Amygdala (tissue), 56 donors: ENCODE measurements at places on chromosomes 11 and 22.

DNA sequence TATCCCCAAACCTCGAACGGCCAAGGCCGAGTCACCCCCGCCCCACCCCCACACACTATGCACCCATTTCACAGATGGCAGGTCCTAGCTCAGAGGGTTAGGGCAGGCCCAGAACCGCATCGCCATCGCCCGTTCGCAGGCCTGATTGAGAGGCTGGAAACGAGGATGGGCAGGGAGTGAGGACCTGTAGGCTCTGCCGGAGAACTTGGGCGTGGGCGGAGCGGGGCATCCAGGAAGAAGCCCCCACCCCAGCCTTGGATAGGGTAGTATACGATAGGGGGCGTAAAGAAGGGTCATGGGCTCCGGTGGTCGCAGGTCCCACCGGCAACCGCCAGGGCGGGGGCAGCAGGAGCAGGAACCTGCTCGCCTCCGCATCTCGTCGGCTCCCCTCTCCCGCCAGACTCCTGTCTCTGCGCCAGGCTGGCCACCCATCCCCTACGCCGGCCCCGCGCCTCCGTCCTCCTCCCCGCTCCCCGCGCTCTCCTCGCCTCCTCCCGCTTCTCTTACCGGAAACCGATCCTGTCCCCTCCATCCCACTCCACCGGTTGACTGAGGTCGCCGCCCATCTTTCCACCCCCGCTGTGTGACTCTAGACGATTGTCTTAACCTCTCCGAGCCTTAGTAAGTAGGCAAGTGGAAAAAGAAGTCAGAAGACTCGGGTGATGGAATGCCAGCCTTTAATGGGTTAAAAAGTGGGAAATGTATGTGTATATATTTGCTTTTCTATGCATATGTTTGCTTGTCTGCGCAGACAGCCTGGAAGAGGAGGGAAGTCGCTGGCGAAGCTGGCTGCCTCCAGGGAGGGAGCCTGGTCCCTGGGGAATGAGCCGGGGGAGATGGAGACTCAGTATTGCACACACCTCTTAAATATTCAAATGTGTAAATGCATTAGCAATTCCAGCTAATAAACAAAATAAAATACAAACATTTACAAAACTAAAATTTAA lies 52.8 kb downstream of the CYTH4 start:
- peak; percentile 23 for DNase-seq

- no peak for DNase-seq
These were observed 77.7 kb downstream of the MORC2 start for GRCh38 chr22:30890686-30891442.

DNA sequence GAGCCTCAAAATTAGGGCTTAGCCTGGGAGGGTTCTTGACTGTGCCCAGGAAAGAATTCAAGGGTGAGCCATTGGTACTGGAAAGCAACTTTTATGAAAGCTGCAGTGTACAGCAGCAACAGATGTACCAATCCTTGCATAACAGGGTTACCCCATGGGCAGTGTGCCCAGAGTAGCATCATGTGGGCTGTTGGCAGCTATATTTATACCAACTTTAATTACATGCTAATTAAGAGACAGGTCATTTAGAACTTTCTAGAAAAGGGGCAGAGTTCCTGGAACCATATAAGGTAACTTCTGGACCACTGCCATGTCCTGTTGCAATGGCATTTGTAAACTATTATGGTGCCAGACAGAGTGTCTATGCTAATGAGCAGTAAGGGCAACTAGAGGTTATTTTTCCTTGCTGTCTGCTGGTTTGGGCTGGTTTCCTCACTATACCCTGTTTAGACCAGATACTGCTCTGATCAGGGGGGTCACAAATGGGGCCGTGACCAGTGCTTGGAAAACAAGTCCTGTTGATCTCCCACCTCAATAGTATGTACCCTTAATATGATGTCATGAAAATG lies 1120.5 kb upstream of the RAG2 start:
- DNase-seq = no peak

DNA sequence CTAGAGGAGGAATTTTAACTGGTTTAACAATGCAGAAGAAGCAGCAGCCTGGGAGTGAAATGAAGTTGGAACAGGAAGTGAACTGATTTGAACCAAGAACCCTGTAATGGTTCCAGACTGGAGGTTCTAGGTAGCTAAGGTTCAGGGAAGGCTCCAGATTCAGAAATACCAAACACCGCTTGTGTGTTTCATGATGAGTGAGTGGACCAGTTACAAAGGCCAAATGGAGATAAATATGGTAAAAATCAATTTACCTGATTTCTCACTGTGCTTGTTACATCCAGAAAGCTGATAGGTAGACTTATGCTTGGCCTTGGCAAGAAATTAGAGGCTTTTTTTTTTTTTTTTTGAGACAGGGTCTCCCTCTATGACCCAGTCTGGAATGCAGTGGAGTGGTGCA lies 12.9 kb downstream of the ATG13 start:
- DNase-seq = no peak

GRCh38 chr22:43212434-43212952 lies 25.6 kb upstream of the TTLL12 start:
- no peak for DNase-seq

DNA sequence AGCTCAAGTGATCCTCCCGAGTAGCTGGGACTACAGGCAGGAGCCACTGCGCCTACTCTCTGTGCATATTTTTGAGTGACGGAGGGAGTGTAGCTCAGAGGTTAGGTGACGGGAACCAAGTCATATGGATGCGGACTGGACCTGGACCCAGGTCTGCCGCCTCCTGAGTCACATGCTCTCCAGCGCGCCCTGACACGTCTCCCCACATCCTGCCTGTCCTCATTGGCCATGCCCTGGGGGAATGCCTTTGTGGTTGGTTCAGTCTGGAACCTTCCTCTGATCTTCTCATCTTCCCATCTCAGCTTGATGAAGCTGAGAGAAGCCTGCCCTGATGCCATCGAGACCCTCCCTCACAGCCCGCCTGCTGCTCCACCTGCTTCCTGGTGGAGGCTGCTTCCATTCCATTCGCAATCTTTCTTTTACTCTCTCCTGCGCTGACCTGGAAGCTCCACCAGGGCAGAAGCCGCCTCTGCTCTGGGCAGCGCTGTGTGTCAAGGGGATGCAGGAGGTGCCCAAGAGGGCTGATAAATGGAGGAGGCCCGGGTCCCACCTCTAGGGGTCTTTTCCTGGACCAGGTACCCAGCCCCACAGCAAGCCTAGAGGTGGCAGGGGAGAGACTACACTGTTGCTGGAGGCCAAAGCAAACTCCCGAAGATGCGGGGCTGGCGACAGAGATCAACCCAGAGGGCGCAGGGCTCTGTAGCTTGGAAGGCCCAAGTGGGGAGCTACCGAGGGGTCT lies 13.9 kb upstream of the BAIAP2L2 start:
- DNase-seq = no peak

GRCh38 chr11:78575478-78575877 lies 814 bp upstream of the NARS2 start:
- DNase-seq = no peak

GRCh38 chr22:38289583-38290082 lies 16.8 kb upstream of the TMEM184B start:
- DNase-seq = no peak

DNA sequence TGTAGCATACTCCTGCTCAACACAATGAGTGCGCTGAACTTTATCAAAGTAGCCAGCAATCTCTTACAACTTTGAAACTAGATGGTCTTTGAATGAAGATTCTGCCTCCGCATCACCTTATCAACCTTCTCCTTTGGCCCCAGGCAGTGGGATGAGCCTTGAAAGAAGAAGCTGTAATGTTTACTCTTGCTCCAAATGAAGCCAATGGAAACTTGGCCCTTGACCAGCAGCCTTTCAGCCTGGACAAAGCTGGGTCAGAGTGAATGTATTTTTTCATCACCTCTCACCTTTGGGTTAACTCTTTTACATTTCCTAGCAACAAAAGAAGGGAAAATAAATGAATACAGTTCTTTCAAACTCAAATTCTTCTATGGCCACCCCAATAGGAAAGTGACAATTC lies 359.1 kb downstream of the KCNA4 start:
- DNase-seq = no peak

- DNase-seq = peak; percentile 9
These were observed 26.4 kb downstream of the KCTD17 start for GRCh38 chr22:37077802-37078448.

GRCh38 chr22:21669026-21669425 lies 3.2 kb downstream of the PPIL2 start:
- DNase-seq = no peak

- no peak for DNase-seq
These were observed 71.7 kb upstream of the EIF3M start for GRCh38 chr11:32511926-32512325.

DNA sequence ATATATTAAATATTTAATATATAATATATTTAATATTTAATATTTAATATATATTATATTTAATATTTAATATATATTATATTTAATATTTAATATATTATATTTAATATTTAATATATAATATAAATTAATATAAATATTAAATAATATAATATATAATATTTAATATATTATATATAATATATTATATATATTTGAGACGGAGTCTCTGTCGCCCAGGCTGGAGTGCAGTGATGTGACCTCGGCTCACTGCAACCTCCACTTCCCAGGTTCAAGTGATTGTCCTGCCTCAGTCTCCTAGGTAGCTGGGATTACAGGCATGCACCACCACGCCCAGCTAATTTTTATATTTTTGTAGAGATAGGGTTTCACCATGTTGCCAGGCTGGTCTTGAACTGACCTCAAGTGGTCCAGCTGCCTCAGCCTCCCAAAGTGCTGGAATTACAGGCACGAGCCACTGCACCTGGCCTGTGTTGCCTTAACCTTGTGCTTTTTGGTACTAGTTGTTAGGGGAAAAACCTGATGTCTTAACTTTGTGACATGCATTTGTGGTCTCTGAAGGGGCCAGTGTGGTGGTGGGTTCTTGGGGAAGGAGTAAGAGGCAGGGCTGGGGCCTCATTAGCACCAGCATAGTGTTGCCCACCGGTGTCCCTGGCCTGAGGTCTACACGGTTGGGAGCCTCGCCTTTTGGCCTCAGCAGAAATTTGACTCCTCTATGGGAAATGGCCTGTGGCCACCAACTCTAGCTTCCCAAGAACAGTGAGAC lies 16.6 kb downstream of the SEC14L3 start:
- no peak for DNase-seq

DNA sequence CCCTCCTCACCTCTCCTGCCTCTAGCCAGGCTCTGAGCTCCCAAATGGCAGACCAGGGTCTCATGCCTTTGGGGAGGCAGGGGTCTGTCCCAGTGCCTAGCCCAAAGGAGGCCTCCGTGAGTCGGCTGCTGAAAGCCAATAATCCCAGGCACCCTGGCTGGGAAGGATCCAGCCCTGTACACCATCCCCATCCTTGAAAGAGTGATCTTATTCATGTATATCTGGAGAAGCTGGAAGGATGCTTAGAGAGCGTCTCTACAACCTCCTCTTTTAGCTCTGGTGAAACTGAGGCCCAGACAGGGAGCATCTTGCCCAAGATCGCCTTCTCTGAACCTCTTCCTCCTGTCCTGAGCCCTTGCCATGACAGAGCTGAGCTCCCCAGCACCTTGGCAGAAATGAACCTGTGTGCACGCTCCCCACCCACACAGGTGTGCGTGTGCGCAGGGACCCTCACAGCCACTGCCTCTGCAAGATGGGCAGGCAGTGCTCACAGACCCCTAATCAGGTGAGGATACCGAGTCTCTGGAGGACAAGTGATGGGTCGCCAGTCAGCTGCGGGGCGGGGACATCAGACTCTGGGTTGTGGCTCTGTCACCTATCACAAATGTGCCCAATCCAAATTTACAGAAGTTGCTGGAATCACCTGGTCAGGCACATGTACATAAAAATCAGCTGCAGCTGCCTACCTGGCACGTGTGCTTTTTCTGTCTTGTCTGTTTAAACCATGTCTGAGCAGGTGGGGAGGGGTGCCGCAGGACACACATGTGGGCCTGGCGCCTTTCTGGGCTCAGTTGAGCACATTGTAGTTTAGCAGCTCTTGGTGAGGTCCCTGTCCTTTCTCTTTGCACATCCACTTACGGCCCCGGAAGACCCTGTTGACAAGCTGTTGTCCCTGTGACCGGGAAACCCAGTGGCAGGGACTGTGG lies 49.3 kb upstream of the WNT7B start:
- DNase-seq = no peak

GRCh38 chr22:47195156-47195483 lies 432.7 kb downstream of the TBC1D22A start:
- DNase-seq = no peak

- DNase-seq = no peak
These were observed 8.5 kb downstream of the TMEM132A start for GRCh38 chr11:60932605-60933356.

- DNase-seq = no peak
These were observed 10.2 kb upstream of the STK33 start for GRCh38 chr11:8604078-8604723.

DNA sequence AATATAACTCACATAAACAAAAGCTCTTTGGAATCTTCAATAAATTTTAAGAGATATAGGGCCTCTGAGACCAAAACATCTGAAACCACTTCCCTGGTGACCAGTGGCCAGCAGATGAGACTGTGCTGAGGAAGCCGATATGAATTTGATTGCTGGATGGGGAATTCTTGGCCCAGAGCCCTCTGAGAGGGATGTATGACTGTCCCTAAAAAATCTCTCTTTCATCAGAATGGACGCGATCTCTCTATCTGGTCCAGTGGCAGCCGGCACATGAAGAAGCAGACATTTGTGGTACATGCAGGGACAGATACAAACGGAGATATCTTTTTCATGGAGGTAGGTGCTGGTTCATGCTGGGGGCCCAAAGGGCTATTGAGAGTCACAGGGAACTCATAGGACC lies 37.5 kb downstream of the MYBPC3 start:
- no peak for DNase-seq

DNA sequence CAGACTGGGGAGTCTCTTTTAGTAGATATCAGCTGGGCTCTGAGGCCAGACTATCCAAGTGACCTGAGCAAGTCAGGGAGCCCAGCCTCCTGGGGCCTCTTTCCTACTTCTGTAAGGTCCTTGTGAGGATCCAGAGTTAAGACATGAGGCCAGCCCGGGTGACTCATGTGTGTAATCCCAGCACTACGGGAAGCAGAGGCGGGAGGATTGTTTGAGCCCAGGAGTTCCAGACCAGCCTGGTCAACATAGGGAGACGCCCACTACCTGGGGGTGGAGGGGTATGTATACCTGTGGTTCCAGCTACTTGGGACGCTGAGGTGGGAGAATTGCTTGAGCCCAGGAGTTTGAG lies 36.9 kb upstream of the POLA2 start:
- no peak for DNase-seq

- no peak for DNase-seq
These were observed 26.4 kb upstream of the CD5 start for GRCh38 chr11:61075891-61076290.

GRCh38 chr11:27717801-27718229 lies 17.6 kb upstream of the BDNF start:
- DNase-seq = no peak

DNA sequence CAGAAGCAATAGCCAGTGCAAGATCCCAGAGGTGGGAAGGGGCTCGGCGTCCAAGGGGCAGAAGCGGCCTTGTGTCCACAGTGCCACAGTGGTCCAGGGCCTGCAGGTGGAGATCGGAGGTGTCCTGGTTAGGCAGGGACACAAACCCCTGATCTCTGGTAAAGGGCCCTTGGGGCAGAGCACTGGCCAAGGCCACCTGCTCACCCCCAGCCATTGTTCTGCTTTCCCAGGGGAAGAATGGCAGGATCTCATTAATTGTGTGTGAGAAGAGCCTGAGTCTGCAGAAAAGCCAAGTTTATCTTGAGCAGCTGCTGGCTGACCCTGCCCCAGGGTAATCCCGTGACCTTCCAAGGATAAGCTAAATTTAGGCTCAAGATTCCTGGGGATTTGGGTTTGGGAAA lies 3.1 kb upstream of the CLDN5 start:
- DNase-seq = no peak

- no peak for DNase-seq
These were observed 5.3 kb downstream of the KCNK7 start for GRCh38 chr11:65590240-65590738.
